ENCODE measurements at places on chromosomes 16 and 17.
A peak's percentile ranks its signal among the peaks of the same experiment; 100 is the strongest.

GRCh38 chr17:61806936-61807335, 56.4 kb downstream of the BRIP1 start:
- H3K27ac ChIP-seq, result no peak overlapping the region
- H3K27me3 ChIP-seq, result no peaks in the 10 kb centered on the region
- DNase-seq, result no peak
- no peak overlapping the region for H3K4me3 ChIP-seq
- no peaks in the 10 kb centered on the region for H3K36me3 ChIP-seq
- H3K4me1 ChIP-seq, result no peaks in the 10 kb centered on the region

DNA sequence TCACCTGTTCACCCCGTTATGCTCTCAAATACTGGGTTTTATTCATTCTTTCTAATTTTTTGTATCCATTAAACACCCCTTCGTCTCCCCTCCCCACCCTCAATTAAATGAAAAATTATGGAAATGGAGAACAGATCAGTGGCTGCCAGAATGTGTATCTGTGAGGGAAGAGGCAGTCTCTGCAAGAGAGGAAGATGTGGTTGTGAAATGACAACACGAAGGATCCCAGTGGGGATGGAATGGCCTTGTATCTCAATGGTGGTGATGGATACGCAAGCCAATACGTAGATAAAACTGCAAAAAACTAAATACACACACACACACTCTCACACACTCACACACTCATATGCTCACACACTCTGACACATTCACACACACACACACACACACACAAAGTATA, 570.7 kb downstream of the CDH13 start:
- no peak overlapping the region for H3K27ac ChIP-seq
- H3K4me1 ChIP-seq, result no peaks in the 10 kb centered on the region
- H3K4me3 ChIP-seq, result no peak overlapping the region
- DNase-seq, result no peak
- H3K36me3 ChIP-seq, result no peaks in the 10 kb centered on the region

DNA sequence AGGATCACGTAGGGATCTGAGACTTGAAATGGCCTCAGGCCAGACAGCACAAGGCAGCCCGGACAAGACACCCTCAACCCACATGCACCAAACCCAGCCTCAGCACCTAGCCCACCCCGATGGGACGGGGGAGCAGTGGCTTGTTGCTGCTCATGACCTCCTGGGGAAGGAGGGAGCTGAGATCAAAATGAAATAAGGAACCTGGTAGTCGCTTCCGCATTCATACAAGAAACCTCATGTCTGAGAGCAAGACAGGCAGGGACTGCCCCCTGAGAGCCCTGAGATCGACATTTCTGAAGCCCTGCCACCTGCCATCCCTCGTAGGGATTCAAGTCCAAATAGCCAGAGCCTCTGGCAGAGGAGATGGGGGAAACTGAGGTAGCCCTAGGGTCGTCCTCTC, 5.7 kb upstream of the CEP131 start:
- H3K36me3 ChIP-seq, result no peaks in the 10 kb centered on the region
- H3K4me3 ChIP-seq, result no peak overlapping the region

- DNase-seq, result no peak
- H3K36me3 ChIP-seq, result no peaks in the 10 kb centered on the region
- H3K27ac ChIP-seq, result no peak overlapping the region
- no peaks in the 10 kb centered on the region for H3K27me3 ChIP-seq
- H3K4me1 ChIP-seq, result peaks cover 5% of the 10 kb centered on the region
Observed at GRCh38 chr16:27259710-27260109, 8.9 kb downstream of the NSMCE1 start.

DNA sequence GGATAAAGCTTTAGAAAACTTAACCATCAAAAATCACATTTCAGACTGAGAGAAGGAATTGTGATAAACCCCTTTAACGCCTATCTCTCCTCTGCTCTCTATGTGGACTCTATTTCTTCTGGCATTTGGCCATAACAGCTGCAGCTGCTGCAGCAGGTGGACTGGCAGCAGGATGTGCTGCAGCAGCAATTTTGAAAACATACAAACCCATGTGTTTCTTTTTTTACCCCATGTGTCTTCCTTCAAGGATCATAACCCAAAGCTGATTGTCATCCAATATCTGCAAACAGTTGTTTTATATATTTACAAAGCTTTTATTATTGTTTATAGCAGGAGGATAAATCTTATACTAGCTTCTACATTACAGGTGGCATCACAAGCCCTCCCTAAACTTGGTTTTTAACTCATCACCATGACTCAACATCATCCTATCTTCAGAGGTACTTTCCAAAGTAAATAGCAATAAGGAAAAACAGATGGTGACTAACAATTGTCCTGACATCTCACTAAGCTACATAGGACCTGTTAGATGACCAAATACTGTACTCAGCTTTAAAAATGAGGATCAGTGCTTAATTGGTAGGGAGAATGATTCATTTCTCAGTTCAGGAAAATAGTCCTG, 14.5 kb upstream of the KRTAP9-2 start:
- H3K36me3 ChIP-seq, result no peaks in the 10 kb centered on the region
- H3K27ac ChIP-seq, result peak overlapping the region; percentile 30
- H3K27me3 ChIP-seq, result no peaks in the 10 kb centered on the region
- no peak overlapping the region for H3K4me3 ChIP-seq
- peak; percentile 87 for DNase-seq

DNA sequence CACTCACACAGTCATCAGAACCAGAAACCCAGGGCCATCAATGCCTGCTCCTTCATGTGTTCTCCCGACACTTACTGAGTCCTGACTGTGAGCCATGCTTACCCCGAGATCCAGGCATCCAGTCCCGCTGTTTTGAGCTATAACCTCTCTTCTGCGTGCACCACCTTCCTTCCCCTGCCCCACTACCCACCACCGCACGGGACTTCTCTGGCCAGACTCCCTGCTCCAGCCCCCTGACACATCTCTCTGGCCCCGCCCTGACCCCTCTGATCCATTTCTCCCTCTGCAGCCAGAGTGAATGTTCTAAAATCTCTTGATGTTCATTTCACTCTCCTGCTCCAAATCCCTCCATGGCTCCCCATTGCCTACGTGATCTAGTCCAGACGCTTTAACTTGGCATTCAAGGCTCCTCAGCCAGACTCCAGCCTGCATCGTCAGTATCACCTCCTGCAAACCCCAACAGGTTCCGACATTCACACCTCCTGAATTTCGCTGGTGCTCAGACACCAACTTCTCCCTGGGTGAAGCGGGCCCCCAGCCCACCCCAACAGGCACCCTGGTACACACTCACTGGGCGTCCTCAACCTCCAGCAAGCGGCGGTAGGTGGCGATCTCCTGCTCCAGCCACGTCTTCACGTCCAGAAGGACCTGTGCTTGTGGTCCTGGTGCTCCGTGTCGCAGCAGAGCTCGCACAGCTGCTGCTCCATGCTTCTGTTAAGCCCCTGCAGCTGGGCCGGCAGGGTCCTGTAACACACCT, 3.1 kb upstream of the KRT17 start:
- H3K4me1 ChIP-seq, result no peaks in the 10 kb centered on the region
- no peaks in the 10 kb centered on the region for H3K36me3 ChIP-seq
- DNase-seq, result no peak

- no peak overlapping the region for H3K27ac ChIP-seq
- H3K4me3 ChIP-seq, result no peak overlapping the region
- H3K27me3 ChIP-seq, result peaks cover 92% of the 10 kb centered on the region
- H3K36me3 ChIP-seq, result no peaks in the 10 kb centered on the region
- no peak for DNase-seq
Observed at GRCh38 chr16:1527836-1528811, 5.3 kb upstream of the TMEM204 start.

DNA sequence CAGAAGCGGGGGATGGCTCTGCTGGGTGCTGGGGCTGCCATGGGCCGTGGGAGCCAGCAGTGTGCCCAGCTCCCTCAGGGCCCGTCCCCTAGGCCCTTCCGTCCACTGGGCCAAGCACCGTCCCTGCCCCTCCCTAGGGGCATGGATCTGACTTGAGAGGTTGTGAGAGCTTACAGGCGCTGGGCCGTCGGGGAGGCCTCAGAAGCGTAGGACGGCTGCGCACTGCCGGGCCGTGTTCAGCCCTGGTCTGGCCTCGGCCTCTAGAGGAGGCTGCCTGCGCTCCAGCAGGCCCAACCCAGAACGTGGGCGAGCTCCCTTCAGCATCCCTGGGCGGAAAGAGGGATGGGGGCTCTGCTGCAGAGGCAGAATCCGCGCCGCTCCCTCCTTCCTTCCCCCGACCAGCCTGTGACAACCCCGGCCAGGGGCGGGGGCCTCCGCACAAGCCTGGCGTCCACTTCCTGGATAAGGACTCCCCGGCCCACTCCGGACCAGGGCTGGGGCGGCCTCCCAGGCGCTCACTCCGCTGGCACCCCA, 685 bp upstream of the MPG start:
- H3K36me3 ChIP-seq, result no peaks in the 10 kb centered on the region
- H3K27ac ChIP-seq, result peak overlapping the region; percentile 19
- peaks cover 25% of the 10 kb centered on the region for H3K4me1 ChIP-seq
- H3K27me3 ChIP-seq, result no peaks in the 10 kb centered on the region

- H3K27me3 ChIP-seq, result no peaks in the 10 kb centered on the region
- no peak overlapping the region for H3K27ac ChIP-seq
- H3K36me3 ChIP-seq, result no peaks in the 10 kb centered on the region
- DNase-seq, result no peak
Observed at GRCh38 chr16:69720822-69721430, 5.4 kb downstream of the NQO1 start.

GRCh38 chr16:80507538-80507937, 33.3 kb upstream of the DYNLRB2 start:
- DNase-seq, result no peak
- H3K27me3 ChIP-seq, result no peaks in the 10 kb centered on the region
- no peaks in the 10 kb centered on the region for H3K4me1 ChIP-seq

DNA sequence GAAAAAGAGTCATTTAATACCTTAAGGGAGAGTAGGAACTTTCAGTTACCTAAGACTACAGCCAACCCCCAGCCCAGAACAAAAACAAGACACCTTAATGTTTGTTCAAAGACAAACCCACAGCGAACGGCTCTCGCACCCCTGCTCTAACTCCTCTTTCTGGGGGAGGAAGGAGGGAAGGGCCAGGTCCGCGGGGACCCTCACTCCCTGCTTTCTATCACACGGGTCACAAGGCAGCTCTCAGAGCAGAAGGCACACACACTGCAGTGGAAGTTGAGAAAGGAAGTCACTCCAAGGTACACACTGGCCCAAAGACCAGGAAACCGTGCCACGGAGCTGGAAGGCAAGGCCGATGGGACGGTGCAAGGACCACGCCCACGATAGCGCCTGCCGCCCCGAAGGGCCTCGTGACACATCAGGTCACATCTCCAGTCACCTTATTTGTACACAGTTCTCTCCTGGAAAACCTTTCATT, 10.0 kb downstream of the LITAFD start:
- no peaks in the 10 kb centered on the region for H3K27me3 ChIP-seq
- H3K4me1 ChIP-seq, result no peaks in the 10 kb centered on the region
- peaks cover 23% of the 10 kb centered on the region for H3K36me3 ChIP-seq
- DNase-seq, result no peak
- H3K27ac ChIP-seq, result no peak overlapping the region

DNA sequence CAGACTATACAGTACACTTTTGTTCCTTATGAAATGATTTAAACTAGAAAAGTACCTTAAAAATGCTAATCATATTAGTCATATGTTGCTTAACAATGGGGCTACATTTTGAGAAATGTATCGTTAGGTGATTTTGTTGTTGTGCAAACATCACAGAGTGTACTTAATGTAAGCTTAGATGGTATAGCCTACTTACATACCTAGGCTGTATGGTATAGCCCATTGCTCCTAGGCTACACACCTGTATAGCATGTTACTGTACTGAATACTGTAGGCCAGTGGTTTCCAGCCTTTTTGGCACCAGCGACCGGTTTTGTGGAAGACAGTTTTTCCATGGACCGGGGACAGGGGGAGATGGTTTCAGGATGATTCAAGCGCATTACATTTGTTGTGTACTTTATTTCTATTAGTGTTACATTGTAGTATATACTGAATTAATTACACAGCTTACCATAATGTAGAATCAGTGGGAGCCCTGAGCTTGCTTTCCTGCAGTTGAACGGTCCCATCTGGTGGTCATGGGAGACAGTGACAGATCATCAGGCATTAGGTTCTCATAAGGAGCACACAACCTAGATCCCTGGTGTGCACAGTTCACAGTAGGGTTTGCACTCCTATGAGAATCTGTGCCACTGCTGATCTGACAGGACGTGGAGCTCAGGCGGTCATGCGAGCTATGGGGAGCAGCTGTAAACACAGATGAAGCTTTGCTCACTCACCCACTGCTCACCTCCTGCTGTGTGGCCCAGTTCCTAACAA, 35.0 kb upstream of the MRC2 start:
- no peaks in the 10 kb centered on the region for H3K27me3 ChIP-seq
- no peaks in the 10 kb centered on the region for H3K4me1 ChIP-seq
- no peak overlapping the region for H3K4me3 ChIP-seq
- H3K27ac ChIP-seq, result no peak overlapping the region

GRCh38 chr16:19712418-19713058, 5.5 kb downstream of the KNOP1 start:
- peaks cover 6% of the 10 kb centered on the region for H3K36me3 ChIP-seq
- H3K27ac ChIP-seq, result no peak overlapping the region
- no peak overlapping the region for H3K4me3 ChIP-seq
- H3K27me3 ChIP-seq, result no peaks in the 10 kb centered on the region
- no peak for DNase-seq

DNA sequence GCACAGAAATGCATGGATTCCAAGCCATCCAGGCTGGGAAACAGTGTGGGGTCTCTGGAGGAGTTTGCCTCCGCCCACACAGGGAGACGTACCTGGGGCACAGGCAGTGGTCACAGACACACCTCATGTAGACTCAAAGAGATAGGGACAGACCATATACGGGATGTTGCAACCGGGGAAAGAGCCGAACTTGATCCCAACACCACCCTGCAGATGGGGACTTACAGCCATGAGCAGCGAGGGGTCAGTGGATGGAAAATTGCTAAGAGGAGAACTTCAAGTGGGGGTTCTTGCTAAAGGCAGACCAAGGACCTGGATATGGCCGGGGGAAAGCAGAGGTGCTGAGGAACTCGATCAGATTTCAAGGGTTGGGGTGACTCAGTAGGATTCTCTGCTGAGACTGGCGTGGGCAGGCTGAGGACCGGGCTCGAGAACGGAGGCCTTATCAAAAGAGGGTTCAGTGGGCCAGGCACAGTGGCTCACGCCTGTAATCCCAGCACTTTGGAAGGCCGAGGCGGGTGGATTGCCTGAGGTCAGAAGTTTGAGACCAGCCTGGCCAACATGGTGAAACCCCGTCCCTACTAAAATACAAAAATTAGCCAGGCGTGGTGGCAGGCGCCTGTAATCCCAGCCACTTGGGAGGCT, 12.0 kb upstream of the DNAH17 start:
- no peak overlapping the region for H3K4me3 ChIP-seq
- no peaks in the 10 kb centered on the region for H3K36me3 ChIP-seq
- DNase-seq, result no peak

DNA sequence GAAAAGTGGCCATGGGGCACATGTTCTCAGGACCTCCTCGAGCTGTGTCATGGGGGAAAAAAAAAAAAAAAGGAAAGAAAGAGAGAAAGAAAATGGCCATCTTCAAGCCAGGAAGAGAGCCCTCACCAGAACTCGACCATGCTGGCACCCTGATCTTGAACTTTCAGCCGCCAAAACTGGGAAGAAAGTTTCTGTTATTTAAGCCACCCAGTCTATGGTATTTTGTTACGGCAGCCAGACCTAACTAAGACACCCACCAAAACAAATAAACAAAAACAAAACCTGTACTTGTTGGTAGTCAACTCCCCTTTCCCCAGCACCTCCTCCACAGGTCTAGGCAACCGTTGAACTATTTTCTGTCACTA, 26.1 kb upstream of the SLC13A2 start:
- no peak for DNase-seq
- no peaks in the 10 kb centered on the region for H3K4me1 ChIP-seq
- H3K36me3 ChIP-seq, result no peaks in the 10 kb centered on the region
- no peaks in the 10 kb centered on the region for H3K27me3 ChIP-seq
- no peak overlapping the region for H3K4me3 ChIP-seq

Measured in MM.1S (cell line).